CD4-positive, alpha-beta T cell treated with Interleukin-15 for 4 hours (primary cell): ENCODE measurements at places on chromosomes 7 and 10.

DNA sequence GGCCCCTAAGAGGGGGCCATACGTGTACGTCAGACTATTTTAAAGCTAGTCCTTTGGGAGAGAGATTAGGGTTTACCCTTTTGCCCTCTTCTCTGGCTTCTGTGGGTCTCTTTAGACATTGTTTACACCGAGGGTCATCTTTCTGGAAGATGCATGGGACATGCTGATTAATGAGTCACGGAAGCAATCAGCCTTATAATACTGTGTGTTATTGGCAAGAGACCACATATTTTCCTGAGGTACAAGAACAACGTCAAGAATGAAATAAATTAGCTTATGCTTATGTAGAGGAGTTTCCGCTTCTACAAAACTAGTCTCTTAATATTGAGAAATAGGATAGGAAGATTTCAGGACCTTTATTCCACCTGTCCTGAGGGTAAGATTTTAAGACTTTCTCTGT is 327.7 kb downstream of the BBS9 start:
- no peak for DNase-seq

GRCh38 chr7:20019757-20020432 is 197.3 kb downstream of the MACC1 start:
- DNase-seq: no peak

DNA sequence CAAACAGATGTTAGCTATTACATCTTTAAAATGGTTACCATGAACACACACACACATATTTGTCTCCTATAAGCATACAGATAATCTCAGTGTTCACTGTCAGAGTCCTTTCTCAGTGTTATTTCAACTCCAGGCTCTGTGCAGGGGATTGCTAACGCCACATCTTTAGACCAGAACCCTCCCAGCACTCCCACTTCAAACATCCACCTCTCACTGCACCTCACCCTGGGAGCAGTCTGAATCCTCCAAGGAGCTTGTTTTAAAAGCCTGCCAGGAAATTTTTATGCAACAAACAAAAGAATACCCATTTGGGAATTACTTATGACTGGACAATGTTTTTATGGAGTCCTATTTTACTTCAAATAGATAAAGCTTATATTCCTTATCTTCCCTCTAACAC is 107.4 kb downstream of the PARD3 start:
- DNase-seq: no peak

DNA sequence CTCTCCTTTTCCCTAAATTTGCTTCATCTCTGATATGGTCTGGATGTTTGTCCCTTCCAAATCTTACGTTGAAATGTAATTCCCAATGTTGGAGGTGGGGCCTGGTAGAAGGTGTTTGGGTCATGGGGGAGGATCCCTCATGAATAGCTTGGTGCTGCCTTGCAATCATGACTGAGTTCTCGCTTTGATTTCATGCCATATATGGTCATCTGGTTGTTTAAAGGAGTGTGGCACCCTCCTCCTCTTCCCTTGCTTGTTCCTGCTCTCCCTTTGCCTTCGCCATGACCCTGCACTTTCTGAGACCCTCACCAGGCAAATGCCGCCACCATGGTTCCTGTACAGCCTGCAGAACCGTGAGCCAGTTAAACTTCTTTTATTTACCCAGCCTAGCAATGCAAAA is 14.5 kb downstream of the NOBOX start:
- no peak for DNase-seq

GRCh38 chr10:48759113-48759901 is 74.6 kb downstream of the WDFY4 start:
- no peak for DNase-seq

GRCh38 chr10:61869774-61870525 is 31.5 kb upstream of the ARID5B start:
- no peak for DNase-seq

DNA sequence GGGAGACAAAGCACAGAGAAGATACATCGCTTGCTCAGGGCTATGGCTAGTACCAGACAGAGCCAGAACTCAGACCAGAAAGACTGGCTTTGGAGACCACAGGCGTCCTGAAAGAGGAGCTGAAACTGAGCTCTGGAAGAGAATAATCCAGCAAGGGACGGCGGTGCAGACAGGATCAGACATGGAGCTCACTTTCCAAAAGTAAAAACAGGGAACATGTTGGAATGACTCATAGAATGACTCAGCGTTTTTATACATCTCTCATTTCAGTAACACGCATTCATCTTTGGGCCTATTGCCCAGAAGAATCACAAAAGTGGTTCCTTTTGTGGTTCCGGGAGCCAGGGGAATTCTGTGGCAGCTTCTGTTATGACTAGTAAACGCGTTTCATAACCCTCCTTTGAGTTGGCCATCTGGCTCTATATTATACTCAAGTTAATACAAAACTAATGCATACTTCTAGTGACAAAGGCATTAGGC is 37.2 kb downstream of the PLEKHS1 start:
- no peak for DNase-seq

- DNase-seq: no peak
Observed at GRCh38 chr7:116212869-116213268, 2.5 kb downstream of the TES start.

DNA sequence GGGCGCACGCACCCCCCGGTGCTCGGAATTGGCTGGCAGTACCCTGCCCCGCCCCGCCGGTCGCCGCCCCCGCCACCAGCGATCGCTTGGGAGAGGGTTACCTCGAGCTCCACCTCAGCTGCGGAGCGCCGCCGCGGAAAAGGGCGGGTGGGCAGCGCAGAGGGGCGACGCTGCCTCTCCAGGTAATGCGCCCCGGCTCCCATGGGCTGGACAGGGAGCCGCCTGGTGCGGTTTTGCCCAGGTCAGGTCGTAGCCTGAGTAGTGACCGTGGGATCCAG is 1.3 kb downstream of the PFKFB3 start:
- DNase-seq: peak; percentile 18

- DNase-seq: no peak
Observed at GRCh38 chr10:113576852-113577251, 24.0 kb downstream of the HABP2 start.

DNA sequence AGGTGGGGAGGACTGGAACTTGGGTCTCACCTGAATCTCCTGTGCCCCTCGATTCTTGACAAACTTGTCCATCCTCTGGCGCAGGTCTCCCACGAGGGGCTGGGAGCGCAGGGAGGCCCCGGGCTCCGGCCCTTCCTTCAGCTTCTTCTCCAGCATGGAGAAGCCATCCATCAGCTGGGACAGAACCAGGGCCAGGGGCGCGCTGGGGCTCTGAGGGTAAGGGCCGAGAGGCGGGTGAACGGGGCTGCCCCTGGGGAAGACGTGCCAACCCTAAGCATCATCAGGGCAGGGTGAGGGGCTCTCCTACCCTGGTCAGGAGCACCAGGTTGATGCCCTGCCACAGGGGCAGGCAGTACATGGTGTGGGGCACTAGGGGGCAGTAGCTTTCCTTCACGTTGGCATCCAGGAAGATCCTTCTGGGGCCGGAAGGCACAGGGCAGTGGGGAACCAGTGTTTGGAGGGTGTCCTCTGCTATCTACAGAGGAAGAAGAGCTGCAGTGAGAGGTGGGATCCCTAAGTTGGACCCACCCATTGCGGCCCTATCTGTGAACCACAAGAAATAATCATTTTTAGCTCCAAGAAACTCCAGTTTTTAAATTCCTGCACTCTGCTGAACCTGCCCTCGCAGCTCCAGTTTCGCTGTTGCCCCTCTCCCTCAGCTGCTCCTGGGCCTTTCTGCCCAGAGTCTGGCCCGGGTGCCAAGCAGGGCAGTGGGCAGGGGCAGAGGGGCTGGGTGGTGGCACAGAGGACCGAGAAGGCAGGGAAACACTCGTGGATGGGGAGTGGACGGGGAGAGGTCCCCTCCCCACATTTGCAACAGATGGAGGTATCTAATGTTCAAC is 10.8 kb upstream of the PYROXD2 start:
- peak; percentile 46 for DNase-seq

GRCh38 chr10:117615649-117616048 is 73.1 kb downstream of the EMX2 start:
- DNase-seq: no peak

- DNase-seq: no peak
Observed at GRCh38 chr10:25933653-25934608, at the start of gene MYO3A. Gene MYO3A (plus strand): TSS chr10:25934229. CDS start chr10:25952111, 17,882 bp downstream.

- no peak for DNase-seq
Observed at GRCh38 chr7:149321978-149322541, 60.1 kb downstream of the ZNF783 start.

DNA sequence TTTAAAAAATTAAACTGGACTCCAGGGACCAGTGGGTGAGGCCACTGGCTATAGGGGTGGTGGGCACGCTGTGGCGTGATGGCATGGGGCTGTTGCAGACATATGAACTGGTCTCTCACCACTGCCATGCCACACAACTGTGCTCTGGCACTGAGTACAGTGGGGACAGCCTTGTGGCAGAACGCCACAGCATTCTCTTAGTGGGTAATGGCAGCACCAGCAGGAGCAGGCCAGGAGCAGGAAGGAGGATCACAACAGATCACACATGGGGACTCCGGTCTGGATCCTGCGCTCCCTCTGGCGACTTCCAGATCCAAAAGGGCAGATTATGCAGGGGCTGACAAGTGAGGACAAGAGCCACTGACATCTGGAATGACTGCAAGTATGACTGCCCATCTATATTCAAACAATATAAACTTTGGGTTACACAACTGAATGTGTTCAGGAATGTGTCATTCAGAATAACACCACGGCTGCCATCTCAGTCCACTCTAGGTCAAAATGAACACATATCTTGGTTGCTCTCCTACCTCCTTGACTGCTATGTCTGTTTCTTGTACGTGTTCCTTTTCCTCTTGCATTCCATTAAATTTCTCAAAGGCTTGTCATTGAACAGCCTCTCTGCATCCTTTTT is 176.0 kb downstream of the KMT2E start:
- no peak for DNase-seq

DNA sequence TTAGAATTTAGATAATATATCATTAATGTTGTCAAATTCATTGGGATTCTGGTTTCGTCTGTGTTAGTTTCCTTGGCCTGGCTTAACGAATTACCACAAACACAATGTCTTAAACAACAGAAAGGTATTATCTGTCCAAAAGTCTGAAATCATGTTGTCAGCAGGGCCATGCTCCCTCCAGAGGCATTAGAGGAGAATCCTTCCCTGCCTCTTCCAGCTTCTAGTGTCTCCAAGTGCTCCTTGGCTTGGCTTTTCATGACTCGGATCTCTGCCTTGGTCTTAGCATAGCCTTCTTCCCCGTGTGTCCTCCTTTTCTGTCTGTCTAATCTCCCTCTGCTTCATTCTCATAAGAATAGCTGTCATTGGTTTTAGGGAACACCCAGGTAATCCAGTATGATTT is 482.5 kb downstream of the SEMA3D start:
- no peak for DNase-seq

DNA sequence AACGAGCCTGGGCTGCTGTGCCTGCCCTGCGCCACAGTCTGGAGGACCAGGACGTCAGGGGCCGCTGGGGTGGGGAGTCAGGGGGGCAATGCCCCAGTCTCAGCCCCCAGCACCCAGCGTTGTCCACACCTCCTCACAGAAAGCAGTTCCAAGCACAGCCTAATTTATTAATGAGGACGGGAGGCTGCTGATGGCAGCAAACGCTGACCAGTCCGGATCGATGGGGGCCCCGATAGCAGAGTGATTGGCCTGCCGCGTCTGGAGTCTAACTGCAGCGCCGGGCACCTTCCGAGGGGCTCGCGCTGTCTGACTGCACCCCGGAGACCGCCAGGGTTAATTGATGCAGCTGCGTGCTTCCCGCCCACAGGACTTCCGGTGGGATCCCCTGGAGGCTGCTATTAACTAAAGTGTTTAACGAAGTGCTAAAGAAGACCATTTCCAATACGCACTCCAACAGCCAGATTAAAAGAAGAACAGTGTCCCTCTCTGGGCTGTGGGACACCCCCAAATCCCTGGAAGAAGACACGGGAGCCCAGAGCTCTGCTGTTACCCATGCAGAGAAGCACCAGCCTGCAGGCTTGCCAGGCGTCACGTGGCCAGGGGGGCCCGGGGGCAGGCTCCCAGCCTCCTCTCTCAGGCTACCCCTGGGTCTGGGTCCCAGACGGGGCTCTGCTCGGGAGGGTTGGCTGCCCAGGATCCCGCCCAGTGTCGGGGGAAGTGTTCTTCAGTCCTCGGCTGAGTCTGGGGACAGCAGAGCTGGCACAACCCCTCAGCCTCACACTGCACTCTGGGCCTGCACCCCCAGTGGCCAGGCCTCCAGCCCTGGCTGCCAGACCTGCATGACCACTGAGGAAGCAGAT is 63.8 kb downstream of the MICALL2 start:
- no peak for DNase-seq

- no peak for DNase-seq
Observed at GRCh38 chr7:142250705-142251104, 7.2 kb downstream of the PRSS58 start.

DNA sequence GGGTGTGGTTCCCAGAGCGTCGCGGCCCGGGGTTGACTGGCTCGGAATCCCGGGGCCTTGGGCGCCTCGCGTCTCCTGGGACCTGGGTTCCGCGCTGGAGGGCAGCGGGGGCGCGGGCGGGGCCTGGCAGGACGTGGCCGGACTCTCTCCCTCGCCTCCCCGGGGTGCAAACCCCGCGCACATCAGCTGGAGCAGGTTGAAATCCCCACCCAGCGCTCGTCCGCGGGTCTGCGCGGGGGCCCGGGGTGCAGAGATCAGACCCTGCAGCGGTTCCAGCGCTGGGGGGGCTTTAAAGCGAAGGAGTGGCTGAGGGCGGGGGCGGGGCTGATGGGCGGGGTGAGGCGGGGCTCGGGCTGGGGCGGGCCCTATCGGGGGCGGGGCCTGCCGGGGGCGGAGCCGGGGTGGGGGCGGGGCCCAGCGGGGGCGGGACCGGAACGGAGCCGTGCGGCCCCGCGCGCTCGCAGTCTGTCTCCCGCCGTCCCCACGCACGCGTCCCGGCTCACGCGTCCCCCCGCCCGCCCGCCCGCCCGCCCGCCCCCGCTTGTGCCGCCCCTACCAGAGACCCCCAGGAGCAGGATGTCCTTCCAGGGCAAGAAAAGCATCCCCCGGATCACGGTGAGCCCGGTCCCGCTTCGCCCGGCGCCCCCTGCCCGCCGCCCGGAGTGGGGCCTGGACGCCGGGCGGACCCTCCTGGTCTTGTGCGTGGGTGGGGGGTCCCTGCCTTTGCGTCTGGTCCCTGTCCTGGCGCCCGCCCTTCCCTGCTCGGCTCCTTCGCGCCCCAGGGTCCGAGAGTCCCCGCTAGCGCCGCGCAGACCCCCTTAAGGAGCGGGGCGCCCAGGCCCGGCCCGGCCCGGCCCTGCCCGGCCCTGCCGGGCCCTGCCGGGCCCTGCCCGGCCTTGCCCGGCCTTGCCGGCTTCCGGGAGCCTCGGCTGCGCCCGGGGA is at the start of gene DPYSL4:
Gene DPYSL4 (plus strand): TSS at position 461 of the 942 bp plus-strand sequence. CDS start 116 bp downstream, at position 577.
- DNase-seq: no peak

- no peak for DNase-seq
Observed at GRCh38 chr10:4279655-4280054, 494.6 kb upstream of the KLF6 start.

- peak; percentile 6 for DNase-seq
Observed at GRCh38 chr10:57657164-57657765, 610.4 kb downstream of the IPMK start.

GRCh38 chr7:139647085-139647484 is 123.6 kb downstream of the CLEC2L start:
- DNase-seq: no peak

GRCh38 chr10:11037991-11038390 is 20.3 kb downstream of the CELF2 start:
- no peak for DNase-seq

- DNase-seq: no peak
Observed at GRCh38 chr7:18013936-18014335, 13.7 kb downstream of the PRPS1L1 start.
